ENCODE measurements at places on chromosomes 2 and 18.

DNA sequence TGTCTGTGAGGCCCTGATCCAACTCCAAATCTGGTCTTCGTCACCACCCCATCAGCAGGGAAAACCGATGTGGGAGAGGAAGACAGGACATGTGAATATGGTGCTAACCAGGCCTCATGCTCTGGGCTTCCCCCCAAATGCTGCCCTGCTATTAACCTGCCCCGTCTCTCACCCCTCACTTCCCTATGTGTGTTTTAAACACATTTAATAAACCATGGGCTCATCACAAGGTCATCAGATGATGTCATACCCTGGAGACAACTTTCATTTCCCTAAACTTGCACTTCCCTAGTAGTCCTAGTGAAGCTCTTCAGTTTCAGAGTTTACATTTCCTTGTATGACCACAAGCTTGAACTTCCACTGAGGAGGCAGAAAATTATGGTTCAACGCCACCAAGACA is 49.9 kb downstream of the CD8B2 start:
- no peak for DNase-seq

GRCh38 chr2:150866431-150866830 is 379.0 kb upstream of the RND3 start:
- DNase-seq, result no peak

DNA sequence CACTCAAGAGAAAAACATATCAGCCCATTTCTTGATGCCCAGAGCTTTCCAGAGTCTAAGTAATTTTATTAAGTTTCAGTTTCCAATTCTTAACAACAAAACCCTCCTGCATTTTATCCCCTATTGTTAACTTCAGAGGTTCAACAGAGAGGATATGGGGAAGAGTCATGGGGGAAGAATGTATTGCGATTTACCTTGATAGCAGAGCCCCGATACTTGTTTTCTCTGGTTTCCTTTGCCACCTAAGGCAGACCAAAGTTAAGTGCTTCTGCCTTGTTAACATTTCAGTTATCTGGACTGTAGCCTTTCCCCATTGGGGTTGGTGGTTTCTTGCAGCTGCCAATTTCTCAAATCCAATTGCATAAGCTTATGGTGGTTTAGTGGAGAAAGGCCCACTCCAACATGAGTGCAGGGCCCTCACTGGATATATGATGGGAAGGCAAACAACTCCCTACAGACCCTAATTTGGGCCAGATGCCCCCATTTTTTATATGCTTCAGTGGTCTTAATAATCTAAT is 82.0 kb upstream of the ITGB6 start:
- DNase-seq, result no peak

GRCh38 chr2:122634256-122634655 is 878.8 kb downstream of the TSN start:
- DNase-seq, result peak; percentile 89

DNA sequence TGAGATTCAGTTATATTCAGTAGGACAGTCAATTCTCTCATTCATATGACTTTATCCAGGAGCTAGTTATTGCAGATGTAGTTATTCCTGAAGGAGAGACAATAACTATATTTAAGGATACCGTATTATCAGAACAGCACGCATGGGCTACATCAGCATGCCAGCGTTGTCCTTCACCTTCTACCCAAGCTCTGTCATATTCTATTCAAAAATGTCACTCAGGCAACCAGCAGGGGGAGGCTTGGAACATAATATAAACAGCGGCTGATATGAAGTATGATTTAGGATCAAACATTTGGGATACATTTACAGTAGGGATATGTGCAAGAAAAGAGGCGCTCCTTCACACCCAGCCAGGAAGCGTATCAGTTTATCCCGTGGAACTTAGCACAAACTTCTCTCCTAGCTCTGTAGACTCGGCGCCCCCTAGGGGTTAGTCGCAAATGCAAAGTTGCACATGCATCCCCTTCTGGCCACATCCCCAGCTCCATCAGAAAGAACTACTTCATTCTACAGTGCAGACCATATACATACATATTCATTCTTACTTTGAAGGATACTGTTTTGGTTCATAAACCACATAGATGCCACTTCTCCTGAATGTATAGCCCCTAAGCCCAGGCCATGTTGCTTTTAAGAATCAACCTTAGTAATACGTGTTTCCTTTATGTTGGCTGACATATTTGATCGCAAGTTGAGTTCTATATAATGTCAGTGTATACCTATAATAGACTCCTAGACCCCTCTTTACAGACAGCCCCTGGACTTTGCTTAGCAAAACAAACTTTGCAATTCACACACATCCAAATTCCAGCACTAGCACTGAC is 759.4 kb downstream of the ADCYAP1 start:
- DNase-seq, result peak; percentile 8

DNA sequence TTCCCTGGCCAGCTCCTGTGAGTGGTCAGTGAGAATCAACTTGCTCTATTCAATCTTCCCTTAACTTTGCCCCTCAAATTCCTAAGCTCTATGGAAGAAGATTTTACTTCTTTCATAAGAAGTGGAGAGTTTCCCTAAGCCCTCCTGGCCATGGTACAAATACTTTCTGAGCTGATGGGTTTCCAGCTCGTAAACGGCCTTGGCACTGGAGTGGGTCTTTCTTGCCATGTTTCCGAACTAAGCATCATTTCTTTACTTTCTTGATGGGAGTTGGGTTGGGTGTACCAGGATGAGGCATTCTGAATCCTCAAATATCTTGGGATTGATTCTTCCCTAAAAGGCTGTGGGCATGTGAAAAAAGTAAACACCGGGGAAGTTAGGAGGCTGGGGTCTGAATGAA is 72.5 kb downstream of the ACKR3 start:
- DNase-seq, result no peak

All from RCC 7860 (cell line).